GM04503 (cell line): ENCODE measurements at places on chromosomes 13 and 19.

GRCh38 chr19:33300009-33300893 is 2.1 kb downstream of the CEBPA start:
- no peak for DNase-seq

DNA sequence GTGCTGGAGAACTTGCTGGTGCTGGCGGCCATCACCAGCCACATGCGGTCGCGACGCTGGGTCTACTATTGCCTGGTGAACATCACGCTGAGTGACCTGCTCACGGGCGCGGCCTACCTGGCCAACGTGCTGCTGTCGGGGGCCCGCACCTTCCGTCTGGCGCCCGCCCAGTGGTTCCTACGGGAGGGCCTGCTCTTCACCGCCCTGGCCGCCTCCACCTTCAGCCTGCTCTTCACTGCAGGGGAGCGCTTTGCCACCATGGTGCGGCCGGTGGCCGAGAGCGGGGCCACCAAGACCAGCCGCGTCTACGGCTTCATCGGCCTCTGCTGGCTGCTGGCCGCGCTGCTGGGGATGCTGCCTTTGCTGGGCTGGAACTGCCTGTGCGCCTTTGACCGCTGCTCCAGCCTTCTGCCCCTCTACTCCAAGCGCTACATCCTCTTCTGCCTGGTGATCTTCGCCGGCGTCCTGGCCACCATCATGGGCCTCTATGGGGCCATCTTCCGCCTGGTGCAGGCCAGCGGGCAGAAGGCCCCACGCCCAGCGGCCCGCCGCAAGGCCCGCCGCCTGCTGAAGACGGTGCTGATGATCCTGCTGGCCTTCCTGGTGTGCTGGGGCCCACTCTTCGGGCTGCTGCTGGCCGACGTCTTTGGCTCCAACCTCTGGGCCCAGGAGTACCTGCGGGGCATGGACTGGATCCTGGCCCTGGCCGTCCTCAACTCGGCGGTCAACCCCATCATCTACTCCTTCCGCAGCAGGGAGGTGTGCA is 587 bp downstream of the S1PR4 start:
- DNase-seq, result no peak

- no peak for DNase-seq
These were observed 12.4 kb downstream of the CILP2 start for GRCh38 chr19:19550485-19550929.

- DNase-seq, result no peak
These were observed 73.7 kb downstream of the LACC1 start for GRCh38 chr13:43953370-43953769.
